ENCODE measurements at places on chromosomes 4 and X. TPM values are rescaled to one million over a fixed set of nuclear protein-coding genes. Genes with fewer than 3 reads are reported as not detected.

FAM149A gene
- total RNA-seq, result 0.50 TPM

PABPC1L2A gene
- not detected for total RNA-seq

SMIM20 gene
- total RNA-seq, result 12.2 TPM

ATP8A1 gene
- total RNA-seq, result 20.9 TPM

ADAMTS3 gene
- total RNA-seq, result not detected

SRPX2 gene
- not detected for total RNA-seq

BBS12 gene
- 1.7 TPM for total RNA-seq

WAS gene
- total RNA-seq, result 177 TPM

GBA3 gene
- not detected for total RNA-seq

SLC9A7 gene
- 7.4 TPM for total RNA-seq

TMPRSS11D gene
- not detected for total RNA-seq
